Fibroblast of upper back skin (primary cell): ENCODE measurements at places on chromosomes 6 and 20.

GRCh38 chr6:131443514-131443913, 129.5 kb upstream of the ARG1 start:
- no peak for DNase-seq

DNA sequence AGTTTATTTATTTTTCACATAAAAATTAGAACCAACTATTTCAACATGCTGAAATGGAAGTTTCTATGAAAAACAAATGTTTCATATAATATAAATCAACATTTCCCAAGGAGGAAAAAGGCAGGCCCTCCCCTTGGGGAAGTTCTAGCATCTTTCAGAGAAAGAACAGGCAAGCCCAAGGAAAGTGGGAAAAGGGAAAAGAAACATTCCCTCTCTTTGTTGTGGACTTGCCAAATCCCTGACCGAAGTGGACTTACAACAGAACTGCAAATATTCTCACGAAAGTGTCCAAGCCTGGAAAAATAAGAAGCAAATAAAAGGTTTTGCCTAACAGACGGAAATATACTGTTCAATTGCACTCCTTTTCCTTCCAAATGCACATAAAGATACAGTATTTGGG, 214.4 kb downstream of the ATXN1 start:
- no peak for DNase-seq

GRCh38 chr6:154251116-154251515, 105.5 kb downstream of the IPCEF1 start:
- DNase-seq, result no peak

DNA sequence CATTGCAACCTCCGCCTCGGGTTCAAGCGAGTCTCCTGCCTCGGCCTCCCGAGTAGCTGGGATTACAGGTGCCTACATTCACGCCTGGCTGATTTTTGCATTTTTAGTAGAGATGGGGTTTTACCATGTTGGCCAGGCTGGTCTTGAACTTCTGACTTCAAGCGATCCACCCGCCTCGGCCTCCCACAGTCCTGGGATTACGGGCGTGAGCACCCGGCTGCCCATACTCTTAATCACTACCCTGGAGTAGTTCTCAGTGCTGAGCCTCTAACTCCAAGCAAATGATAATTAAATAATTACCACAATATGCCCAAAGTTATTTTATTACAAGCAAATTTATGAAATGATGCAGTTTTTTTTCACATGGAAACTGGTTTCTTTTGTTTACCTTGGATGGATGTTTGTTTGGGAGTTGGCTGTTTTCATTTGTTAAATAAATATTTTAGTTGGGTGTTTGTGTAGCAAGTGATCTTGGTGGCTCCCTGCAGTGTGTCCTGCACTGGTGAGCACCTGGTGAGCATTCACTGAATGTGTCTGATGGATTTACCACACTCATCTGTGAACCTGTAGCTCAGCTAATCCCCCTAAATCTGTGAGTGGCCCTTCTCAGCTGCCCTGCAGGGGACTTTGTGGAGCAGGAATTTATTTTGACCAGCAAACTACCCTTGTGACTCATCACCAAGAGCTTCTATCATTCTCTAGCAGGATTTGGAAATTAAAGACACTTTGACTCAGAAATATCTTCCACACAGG, 36.9 kb downstream of the UTRN start:
- peak; percentile 55 for DNase-seq

DNA sequence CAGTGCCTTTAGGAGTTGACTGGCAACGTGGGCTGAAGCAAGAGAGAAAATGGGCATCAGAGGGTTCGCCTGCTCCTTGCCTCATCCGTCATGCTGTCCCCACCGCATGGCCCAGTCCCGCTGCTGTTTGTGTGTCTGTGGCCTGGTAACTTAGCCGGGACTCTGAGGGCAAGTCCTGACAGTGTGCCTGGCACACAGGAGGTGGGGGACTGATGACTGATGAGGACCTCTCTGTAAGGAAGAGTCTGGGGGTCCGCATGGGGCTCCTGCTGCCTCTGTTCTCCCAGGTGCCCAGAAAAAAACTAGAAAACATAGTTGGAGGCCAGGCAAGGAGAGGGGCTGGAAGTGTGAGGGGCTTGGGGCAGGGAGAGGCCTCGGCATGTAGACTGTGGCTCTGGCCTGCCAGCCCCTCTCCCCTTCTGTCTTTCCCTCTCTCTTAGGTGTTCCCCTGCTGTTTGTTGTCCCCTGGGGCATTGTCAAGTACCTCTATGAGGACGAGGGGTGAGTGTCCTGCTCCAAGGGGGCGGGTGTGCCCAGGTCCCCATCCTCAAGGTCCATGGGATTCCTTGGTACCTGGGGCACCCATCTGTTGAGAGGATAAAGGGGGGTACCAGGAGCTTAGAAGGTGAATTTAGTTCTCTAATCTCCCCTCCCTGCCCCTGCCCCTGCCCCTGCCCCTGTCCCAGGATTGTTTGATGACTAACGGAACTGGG, 29.5 kb downstream of the GLP1R start:
- DNase-seq, result no peak

DNA sequence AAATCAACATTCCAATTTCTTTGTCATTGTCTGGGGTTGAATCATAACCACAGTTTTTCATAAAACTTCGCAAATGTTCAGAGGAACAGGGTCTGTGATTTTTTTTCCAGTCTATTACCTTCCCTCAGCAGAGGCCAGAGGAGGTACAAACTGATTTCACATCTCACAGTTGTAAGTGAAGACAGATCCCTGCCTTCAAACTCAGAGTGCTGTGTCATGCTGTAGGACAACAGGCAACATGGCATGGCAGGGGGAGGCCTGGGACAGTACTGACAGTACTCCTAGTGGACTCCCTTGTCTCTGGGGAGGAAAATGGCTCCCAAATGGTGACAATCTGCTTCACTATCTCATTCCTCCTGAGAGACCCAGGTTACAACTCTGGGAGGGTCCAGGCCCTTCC, 308.6 kb downstream of the CDC5L start:
- peak; percentile 95 for DNase-seq

DNA sequence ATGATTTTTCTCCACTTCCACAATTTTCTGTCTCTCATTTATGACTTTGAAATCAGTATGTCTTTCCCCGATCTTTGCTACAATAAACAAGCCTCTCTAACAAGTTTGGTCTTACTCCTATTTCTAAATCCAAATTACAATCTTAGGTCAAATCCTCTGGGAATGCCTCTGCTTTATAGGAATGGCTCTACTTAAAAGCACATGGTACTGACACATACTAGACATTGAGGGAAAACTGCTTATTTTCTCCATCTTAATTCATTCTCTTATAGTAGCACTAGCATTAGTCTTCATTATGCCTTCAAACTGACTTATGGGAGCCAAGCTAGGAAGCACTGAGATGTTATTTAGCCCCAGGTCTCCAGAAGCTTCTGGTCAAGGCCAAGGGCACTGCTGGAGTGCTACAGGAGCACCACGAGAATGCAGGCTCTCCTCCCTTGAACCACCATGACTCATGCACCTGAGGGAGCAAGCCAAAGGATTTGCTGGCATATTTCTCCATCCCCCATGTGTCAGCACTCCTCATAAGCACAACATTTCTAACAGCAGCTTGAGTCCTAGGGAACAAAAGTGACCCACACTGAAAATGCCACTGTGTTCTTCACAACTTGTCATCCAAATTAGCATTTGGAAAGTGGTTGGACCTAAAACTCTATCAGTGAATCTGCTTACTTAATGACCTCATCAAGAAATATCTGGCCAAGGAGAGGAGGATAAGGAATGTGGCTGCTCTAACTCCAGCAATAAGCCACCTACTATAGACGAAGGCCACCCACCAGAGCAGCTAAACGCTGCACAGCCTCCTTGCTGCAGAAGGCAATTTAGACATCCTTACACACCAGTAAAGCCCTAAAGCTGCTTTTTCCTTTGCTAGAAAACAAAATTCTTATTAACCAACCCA, 156.8 kb upstream of the KCNQ5 start:
- peak; percentile 88 for DNase-seq

- DNase-seq, result peak; percentile 49
These were observed at the start of gene POPDC3 for GRCh38 chr6:105179244-105180065. POPDC3 (minus strand) TSS chr6:105180014; CDS start chr6:105161909, 18,105 bp downstream.

- DNase-seq, result no peak
These were observed 69.8 kb upstream of the PHACTR2 start for GRCh38 chr6:143607974-143608373.

DNA sequence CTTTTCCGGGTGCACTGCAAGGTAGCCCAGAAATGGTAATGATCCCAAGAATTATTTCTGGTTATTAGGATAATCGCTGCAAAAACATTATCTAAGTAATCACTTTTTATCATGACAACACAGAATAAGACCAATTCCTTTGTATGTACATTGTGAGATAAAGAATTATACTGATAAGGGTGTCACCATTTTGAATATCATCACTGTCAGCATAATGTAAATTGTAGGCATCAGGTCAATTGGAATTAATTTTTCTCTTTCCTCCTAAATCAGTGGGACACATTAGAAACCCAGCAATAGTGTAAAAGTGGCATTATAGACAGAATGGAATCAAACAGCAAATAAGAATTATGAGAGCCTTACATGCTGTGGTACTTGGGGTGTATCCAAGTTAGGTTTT, 183.1 kb upstream of the SCGN start:
- DNase-seq, result no peak

DNA sequence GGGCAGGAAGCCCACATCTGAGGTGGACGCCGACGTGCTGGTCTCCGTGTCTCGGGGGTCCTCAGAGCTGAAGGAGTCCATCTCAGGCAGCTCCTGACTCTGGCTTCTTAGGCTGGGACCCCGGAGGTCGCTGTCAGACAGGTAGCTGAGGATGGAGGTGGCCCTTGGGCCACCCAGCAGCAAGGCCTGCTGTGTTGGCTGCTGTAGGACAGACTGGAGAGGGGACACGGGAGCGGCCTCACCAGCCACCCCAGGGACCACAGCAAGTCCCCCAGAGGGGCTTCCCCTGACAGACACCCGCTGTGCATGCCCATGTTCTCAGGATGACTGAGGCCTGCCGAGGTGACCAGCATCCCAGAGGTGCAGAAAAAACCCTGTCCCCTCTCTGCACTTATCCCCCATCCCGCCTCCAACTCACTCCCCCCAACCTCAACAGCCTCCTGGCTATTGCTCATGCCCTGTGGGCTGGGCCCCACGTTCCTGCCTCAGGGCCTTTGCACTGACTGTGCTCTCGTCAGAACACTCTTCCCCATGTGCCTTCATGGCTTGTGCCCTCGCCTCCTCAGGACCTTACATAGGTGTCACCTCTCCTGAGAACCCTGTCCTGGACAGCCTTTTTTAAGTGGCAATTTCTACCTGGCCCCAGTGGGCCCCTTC, 88.8 kb downstream of the RIPOR3 start:
- DNase-seq, result no peak

- DNase-seq, result no peak
These were observed 22.9 kb downstream of the SYTL3 start for GRCh38 chr6:158672726-158673125.

- DNase-seq, result peak; percentile 93
These were observed 367.5 kb downstream of the GRIK2 start for GRCh38 chr6:101760843-101761621.

- peak; percentile 73 for DNase-seq
These were observed 33.3 kb downstream of the EPB41L2 start for GRCh38 chr6:131029626-131030297.

DNA sequence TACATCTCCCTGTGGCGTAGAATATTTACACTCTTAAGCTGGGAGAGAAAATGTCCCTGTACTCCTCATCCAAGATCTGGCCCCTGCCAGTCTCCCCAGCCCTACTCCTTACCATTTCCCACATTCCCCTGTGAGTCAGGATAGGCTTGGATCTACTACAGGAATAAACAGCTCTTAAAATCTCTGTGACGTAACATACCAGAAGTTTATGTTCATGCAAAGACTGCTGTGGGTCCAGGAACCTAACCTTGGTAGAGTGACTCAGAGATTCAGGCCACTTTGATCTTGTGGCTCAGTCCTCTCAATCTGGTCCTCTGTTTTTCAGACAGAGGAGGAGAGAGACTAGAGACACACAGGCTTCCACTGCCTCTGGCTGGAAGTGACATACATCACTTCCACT, 38.5 kb upstream of the GPR6 start:
- no peak for DNase-seq

GRCh38 chr6:89258912-89259311, 41.8 kb upstream of the GABRR1 start:
- DNase-seq, result no peak

DNA sequence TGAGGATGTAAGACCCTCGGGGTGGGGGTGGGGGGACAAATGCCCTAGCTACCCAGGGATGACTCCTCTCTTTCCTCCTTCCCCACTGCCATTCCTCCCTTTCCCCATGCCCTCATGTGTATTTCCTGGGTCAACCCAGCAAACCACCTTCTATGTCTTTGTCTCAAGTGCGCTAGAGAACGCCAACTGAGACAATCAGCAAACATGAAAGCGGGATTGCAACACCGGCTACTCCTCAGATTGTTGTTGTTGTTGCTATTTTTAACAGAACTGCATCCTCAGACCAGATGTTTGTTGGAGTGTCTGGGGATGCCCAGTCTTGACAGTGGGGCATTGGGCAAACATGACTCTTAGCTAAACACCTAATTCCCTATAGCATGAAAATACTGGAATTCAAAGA, 39.3 kb upstream of the HIVEP1 start:
- DNase-seq, result no peak

- DNase-seq, result no peak
These were observed 9.3 kb upstream of the NEDD9 start for GRCh38 chr6:11241793-11242201.

- DNase-seq, result peak; percentile 5
These were observed 30.0 kb upstream of the FABP7 start for GRCh38 chr6:122749451-122750050.

DNA sequence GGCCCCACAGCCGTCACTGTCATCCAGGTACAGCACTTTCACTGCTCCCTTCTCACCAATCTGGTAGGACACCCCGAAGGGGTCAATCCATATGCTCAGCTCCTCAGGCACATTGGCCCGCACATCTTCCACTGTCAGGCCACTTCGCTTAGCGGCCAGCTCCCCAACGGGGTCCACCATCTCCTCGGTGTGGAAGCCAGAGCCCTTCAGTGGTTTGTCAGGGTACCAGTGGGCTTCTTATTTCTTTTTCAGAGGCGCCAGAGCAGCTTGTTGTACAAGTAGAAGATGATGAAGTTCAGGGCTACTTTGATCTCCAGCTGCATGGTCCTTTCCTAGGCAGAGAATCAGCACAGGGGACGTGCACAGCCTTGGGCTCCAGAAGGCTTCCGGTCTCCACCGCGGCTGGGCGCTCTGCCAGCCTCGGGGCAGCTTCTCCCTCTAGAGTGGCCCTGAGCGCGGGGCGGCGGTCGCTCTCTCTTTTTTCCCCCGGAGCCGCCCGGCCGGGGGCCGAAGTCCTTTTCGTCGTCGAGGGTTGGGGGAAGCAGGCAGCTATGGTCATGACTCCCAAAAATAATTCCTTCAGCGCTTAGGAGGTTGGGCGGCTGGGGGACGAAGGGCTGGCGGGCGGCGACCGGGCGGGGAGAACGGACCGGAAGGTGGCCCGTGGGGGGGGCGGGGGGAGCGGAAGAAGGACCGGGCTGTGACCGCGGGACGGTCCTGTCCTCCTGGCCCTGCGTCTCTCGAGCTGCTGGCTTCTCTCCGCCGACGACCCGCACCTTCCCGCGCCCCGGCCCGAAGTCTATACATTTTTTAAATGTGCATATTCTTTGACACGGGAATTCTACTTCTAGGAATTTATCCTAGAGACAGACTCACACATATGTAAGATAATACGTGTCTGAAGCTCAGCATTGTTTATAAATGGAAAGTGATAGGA, 6.5 kb upstream of the ZSCAN9 start:
- DNase-seq, result peak; percentile 71

- DNase-seq, result peak; percentile 94
These were observed 8.4 kb upstream of the NUP153 start for GRCh38 chr6:17714879-17715851.

GRCh38 chr6:108448481-108448880, 112.2 kb upstream of the FOXO3 start:
- no peak for DNase-seq

GRCh38 chr6:108436771-108437170, 123.9 kb upstream of the FOXO3 start:
- no peak for DNase-seq

- no peak for DNase-seq
These were observed 522.5 kb downstream of the CD83 start for GRCh38 chr6:14639983-14640599.
